ENCODE measurements at places on chromosomes 5 and 9. TPM values are rescaled to one million over a fixed set of nuclear protein-coding genes. Genes with fewer than 3 reads are reported as not detected.

DNA sequence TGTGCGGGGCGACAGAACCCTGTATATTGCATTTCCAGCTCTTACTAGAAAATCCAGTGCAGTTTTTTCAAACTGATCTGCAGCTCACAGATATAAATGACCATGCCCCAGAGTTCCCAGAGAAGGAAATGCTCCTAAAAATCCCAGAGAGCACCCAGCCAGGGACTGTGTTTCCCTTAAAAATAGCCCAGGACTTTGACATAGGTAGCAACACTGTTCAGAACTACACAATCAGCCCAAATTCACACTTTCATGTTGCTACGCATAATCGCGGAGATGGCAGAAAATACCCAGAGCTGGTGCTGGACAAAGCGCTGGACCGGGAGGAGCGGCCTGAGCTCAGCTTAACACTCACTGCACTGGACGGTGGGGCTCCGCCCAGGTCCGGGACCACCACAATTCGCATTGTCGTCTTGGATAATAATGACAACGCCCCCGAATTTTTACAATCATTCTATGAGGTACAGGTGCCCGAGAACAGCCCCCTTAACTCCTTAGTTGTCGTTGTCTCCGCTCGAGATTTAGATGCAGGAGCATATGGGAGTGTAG, 786 bp downstream of the PCDHB5 start:
- DNase-seq = no peak

- no peak for DNase-seq
Measured at GRCh38 chr5:31531543-31531887, 378 bp downstream of the DROSHA start.

DNA sequence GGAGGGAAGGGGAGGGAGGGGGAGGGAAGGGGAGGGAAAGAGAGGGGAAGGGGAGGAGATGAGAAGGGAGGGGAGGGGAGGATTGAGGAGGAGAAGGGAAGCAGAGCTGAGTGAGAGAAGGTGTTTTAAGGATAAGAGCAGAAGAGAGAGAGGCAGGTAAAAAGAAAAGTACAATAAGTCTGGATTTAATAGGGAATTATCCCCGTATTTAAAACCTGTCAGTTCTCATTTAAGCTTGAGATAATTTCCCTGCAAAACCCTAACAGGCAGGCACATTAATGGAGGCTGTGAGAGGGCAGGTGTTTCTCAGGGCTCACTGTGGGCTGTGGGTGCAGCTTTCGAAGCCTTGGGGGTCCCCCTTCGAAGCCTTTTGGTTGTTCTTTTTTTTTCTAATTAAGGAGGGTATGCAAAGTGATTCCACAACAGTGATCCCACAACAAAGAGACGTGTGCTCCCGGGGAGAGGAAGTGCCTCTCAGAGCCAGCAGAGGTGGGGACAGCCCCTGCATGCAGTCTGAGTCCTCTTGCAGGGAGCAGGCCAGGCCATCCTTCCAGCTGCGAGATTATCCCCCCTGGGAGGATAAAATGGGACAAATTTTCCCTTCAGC, 317.9 kb upstream of the IRX1 start:
- DNase-seq = no peak

DNA sequence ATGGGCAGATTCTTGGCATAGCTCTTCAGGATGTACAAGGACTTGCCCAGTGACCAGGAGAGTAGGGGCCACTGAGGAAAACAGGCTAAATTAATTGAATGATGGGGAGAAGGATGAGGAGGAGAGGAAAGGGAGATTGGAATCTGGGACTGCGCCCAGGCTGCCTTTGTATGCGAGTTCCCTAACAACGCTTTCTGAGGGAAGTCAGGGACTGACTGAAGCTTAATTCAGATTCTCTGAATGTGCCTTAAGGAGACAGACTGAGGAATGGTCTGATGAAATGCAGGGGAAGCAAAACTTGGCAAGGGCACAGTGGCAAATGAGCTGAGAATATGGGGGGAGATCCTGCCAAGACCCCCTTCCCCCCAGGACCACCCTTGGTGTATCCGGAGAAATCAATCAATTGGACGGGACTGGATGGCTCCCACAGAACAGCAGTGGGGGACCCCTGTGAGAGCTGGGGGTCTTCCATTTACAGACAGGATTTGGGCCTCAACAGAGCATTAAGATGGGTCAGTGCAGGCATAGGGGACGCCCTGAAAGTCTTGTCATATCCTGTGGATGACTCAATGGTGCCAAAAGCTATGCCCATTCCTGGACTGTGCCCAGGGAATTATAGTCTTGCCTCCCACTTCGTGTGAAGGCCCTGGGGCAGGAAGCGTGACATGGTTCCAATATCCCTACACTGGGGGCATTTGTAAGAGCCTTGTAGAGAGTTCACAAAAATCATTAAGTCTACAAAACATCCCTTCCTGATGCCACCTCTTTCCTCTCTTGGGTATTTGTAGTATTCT, 215.5 kb upstream of the TNC start:
- DNase-seq = no peak

DNA sequence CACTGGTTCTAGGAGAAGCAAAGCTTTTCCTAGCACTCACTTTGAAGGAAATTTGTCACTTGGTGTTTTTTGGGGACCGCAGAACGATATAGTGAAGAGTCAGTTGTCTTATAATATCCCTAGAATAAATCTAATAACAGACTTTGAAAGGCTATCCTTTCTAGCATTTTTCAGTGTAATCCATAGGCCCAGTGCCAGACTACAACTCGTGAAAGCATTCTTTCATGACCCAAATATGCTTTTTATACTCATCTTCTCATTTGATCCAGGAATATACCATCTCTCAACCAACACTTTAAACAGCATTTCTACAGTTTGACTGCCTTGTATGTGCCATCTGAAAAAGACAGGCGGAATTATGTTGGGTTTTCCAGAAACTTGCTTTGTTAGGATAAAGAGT, 104.0 kb downstream of the ERCC6L2 start:
- DNase-seq = no peak

The BTNL9 gene
- total RNA-seq = 19.1 TPM

GRCh38 chr9:114047717-114048116, 30.4 kb downstream of the AMBP start:
- no peak for DNase-seq

GRCh38 chr9:130128251-130128650, 44.0 kb upstream of the NCS1 start:
- DNase-seq = no peak

DNA sequence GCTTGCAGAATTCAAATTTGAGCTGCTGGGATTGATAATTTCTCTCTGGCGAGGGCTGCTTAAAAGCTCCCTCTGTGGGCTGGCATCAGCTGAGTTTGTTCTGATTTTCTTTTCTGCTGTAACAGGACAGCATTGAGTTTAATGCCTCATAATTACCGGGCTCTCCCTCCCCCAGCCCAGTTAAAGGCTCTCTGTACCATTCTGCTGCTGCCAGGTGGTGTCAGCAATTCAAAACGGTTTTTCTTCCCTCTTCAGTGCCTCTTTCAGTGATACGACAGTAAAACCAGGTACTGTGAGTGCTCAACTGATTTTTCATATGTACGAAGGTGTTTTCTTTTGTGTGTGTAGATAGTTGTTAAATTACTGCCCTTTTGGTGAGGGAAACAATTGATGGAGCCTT, 509.3 kb upstream of the CTNND2 start:
- no peak for DNase-seq

GRCh38 chr5:67115246-67115645, 81.4 kb downstream of the CD180 start:
- DNase-seq = no peak

GRCh38 chr5:74194196-74194595, 446.3 kb downstream of the ENC1 start:
- no peak for DNase-seq

GRCh38 chr5:11985993-11986392, 81.7 kb upstream of the CTNND2 start:
- DNase-seq = no peak

DNA sequence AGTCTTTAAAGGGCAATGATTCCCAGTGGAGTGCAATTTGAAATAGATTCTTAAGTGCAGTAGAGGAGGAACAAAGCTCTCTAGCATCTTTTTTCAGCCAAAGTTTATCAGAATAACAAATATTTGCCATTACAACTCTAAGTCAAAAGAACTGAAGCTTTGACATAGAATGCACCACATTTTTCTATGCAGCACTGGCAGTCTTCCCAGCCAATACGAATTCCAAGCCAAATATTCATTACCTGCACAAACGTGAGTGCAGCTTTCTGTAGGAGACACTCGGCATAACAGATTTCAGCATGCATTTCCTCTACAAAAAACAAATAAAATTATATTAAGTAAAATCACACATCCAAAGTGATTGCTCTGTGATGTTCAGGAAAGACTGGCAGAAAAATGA, 103.4 kb downstream of the TTC39B start:
- no peak for DNase-seq

Measured in uterus (tissue), 4 donors.